ENCODE measurements at places on chromosomes 11 and 22.

DNA sequence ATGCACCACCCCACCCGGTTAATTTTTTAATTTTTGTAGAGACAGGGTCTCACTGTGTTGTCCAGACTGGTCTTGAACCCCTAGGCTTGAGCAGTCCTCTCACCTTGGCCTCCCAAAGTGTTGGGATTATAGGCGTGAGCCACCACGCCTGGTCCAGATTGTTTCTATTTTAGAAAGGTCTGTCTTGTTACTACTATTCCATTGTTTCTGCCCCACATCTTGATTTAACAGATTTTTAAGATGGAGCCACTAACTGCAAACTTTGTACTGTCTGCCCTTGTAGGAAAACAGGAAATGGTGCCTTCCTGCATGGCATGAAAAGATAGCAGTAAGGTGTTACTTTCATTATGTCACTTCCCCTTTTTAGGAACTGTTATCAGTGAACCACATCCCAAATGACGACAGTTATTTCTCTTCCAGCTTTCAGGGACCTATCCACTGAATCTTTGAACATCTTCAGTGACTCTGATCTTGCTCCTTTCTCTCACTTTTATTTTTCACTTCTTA, 23.2 kb downstream of the TAF1D start:
- DNase-seq: no peak

DNA sequence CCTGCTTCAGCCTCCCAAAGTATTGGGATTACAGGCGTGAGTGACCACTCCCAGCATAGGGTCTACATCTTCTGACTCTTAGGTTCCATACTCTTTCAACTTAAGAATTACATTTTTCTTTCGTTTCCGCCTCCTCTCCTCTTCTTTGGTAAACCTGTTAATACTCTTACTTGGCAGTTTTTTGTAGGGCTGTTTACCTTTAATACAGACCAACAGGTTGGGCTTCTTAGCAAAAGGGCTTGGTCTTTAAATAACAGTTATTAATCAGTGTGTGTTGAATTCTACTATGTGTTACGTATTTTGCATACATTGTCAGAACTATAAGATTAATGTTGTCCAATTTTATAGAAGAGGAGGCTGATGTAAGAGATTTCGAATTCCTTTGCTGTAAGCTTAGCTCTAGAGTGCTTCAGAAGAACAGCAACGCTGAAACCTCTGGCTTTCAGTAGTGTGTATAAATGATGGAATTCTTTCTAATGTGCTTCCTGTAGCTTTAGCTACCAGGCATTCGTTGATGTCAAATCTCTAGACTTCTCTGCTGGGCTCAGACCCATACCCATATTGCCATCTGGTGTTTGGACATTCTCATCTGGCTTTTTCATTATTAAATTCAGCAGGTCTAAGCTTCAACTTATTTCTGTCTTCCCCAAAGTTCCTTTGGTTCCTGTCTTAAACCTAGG, 3.1 kb downstream of the FDX1 start:
- no peak for DNase-seq

- DNase-seq: peak; percentile 48
Measured at GRCh38 chr11:18853086-18853720, 61.6 kb upstream of the PTPN5 start.

DNA sequence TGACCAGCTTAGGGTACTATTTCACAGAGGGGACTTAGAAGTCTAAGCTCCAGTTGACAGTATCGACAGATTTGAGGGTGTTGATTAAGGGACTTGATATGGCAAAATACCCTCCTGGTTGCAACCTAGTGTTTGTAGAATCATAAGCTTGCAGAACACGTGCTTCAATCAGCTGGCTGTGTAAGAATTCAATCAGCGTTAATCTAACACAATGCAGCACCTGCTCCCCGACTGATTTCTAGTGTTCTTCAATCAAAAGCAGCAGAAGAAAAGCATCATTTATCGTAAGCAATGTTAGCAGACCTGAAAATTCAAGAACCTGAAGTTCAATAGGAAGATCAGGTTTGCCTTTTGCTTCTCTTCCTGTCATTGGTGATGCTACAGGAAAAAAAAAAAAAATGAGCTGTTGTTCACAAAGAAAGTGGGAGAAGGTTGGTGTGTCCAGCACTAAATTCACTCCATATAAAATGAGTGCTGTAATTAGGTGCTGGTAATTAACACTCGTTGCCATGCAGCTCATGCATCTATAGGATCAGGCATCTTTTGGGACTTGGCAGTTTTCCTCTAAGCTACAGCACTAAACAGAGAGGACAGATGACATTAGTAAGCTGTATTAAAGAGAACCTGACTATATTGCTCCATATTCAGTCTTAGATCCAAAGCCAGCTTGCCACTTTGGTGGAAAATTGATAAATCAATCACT, 840.3 kb downstream of the OPCML start:
- DNase-seq: no peak

DNA sequence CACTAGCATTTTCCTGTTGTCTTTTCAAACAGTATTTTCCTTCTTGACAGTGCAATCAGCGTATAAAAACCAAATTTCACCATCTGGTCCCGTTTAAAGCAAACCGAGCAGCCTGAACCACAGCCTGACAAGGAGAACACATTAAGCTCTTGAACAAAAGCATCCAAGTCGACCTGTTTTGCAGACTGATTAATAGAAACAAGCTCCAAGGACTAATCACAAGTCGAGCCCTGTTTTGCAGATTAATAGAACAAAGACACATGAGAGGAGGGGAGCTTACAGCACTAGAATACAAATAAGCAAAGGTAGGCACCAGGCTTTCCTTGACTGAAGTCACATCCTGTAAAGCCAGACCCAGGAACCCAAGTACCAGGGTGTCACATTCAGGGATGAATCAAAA, 104.8 kb downstream of the MPPED2 start:
- DNase-seq: no peak

- DNase-seq: no peak
Measured at GRCh38 chr11:46051102-46051501, 70.2 kb downstream of the PHF21A start.

DNA sequence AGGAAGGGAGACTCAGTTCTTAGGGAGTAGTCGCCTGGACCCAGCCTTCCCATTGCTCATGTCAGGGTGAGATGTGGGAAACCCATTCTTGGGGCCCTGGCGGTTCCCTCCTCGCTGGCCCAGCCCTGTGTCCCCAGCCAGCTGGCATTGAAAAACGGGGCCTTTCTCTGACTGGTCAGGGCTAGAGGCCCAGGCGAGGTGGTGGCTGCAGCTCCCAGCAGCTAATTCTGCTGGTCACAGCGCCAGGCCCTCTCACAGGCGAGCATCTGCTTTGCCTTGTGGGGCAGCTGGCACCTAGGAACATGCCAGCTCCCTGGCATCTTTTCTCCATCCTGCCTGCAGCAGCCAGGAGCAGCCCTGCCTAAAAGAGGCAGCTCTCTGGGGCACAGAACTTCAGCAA, 20.1 kb downstream of the TSPAN18 start:
- DNase-seq: no peak

Measured in NCI-H526 treated with DMSO at 0.1 percent for 48 hours (cell line).